ENCODE measurements at places on chromosomes 2 and 18.
A peak's percentile ranks its signal among the peaks of the same experiment; 100 is the strongest.

- DNase-seq = no peak
Observed at GRCh38 chr2:21860907-21861306, 737.1 kb downstream of the TDRD15 start.

DNA sequence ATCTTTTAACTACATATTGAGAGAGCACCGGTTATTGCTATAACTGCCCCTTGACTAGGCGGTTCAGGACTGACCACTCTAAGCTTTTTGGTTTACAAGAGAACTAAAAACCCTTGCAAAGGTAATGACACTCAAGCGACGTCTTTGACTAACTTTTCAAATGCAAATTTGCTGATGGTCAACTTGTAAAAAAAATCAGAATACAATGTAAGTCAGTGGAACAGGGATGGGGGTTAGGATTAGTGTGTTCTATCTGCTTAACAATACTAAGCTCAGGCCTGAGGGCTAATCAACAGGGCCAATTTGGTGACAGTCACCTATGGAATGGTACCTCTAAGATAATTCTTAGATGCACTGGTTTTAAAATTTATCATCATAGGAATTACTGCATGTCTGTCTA, 57.1 kb downstream of the ZAP70 start:
- DNase-seq = no peak

DNA sequence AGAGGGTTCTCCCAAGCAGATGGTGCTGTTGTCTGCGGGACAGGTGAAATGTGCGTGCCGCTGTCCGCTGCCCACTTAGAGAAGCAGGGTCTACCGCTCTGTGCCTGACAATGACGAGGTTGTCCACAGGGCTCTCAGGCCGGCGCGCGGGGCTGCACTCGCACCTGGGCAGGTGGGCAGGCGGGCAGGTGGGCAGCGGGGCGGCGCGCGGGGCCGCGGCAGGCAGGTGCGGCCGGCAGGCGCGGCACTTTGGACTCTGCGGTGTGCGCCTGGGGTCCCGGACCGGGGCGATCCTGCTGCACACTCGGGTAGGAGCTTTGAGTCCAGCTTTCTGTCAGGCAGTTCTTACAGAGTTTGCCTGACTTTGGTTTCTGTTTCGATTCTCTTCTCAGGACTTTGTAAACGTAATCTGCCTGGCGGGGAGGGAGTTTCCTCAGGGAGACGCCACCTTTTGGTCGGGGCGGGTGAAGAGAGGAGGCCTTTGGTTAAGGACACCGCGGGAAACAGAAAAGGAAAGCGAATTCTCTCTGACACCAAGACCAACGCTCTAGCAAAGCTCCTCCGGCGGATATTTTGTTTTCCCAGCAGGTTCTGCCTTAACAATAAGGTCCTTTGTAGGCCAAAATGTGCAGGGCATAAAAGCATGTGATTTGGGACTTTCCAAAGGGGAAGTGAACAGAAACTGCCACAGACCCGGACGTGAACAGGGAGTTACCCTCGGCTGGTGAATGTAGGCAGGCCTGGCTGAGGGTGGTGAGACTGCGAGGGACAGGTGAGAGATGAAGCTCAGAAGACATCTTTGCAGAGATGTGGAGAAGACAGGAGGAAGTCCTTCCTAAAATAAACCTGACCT, at the start of gene IFIH1:
Gene IFIH1 (minus strand): TSS at position 357 of the 853 bp plus-strand sequence. CDS start 377 bp downstream, outside the sequence.
- peak; percentile 94 for DNase-seq

DNA sequence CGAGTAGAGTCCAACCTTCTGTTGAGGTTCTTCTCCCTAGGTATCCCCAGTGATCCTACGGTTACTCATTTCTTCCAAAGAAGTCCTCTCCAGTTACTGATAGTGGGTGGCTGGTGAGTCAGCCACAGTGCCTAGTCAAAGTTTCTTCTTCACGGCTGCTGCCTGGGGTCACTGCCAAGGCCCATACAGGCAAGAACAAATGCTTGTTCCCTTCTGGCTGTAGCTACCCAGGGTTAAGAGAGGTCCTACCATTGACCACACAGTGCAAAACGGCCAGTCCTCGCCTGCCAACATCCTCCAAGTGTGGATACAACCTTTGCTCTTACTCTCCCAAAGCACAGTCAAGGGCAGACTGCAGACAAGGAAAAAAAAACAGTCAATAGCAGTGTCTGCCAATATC, 2.9 kb upstream of the PTPN4 start:
- peak; percentile 81 for DNase-seq

GRCh38 chr2:18545384-18545783, 15.1 kb downstream of the RDH14 start:
- DNase-seq = peak; percentile 63

DNA sequence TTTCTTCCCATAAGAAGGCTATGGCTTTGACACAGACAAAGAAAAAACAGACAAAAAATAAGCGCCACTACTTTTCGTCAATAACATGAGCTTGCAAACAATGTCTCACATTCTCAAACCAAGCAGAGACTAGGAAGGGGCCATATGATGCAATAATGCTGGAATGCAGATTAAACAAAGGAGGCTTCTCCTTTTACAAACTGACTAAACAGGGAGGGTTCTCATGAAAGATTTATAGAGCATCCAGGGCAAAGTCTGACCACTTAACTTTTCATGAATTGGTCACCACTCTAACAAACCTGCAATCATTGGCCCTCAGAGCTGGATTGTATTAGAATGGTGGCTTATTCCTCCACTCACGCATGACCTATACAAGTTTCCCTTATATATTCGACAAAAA, 663.3 kb upstream of the CHAC2 start:
- peak; percentile 66 for DNase-seq

GRCh38 chr2:86193901-86194567, 1.2 kb downstream of the IMMT start:
- DNase-seq = peak; percentile 24

DNA sequence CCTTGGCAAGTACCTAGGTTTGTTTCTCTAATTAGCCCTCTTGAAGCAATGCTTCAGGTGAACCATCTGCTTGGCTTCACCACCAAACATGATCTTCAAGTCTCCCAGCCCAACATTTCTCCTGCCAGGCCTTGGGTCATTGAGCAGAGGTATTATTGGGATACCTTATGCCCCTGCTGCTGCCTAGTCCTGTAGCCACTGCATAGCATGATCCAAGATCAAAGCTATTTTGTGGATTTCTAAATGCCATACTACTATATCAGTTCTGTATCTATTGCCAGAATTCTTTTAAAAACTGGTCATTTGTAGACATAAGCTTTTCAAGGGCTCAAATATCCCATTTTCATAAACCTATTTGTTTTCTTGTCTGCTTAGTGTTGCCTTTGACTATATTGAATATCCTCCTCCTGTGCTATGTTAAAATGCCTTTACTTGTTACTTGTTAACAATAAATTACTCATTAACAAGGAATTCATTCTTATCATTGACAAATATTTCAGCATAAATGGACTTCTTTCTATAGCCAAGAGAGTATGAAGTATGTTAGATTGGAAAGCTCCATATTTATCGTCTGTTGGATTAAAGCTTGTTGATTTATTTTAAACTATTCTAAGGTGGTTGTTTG, 204.5 kb upstream of the RBBP8 start:
- DNase-seq = no peak

DNA sequence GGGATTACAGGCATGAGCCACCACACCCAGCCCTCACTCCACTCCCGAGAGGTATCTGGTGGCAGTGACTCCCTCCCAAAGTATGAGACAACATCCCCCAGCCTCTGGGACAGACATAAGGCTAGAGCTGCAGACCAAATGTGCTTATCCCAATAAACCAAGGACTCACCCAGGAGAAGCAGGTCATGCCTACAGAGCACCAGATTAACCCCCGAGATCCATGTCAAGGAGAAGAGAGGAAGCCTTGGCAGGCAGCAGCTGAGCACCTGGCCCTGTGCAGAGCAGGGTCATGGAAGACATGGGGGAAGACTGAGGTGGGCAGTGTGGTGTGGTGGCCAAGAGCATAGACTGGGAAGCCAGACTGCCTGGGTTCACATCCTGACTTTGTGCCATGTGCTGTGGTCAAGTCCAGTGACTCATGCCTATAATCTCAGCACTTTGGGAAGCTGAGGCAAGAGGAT, 7.2 kb downstream of the RAB11FIP5 start:
- peak; percentile 39 for DNase-seq

DNA sequence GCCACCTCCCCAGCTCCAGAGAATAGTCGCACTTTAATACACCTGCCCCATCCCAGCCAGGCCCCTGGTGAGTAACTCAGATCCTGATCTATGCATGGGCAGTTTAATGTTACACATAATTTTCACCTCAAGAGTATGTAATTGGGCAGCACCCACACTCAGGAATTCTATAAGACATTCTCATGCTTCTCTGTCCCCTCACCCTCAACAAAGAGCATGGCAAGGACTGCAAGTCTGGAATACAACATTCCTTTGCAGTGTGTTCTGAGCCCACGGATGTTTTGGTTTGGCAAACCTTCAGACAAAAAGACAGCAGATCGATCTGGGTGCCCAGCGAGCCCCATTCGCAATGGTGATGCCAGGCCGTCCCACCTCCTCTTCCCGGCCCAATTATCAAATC, 4.9 kb upstream of the SLC14A1 start:
- DNase-seq = no peak

DNA sequence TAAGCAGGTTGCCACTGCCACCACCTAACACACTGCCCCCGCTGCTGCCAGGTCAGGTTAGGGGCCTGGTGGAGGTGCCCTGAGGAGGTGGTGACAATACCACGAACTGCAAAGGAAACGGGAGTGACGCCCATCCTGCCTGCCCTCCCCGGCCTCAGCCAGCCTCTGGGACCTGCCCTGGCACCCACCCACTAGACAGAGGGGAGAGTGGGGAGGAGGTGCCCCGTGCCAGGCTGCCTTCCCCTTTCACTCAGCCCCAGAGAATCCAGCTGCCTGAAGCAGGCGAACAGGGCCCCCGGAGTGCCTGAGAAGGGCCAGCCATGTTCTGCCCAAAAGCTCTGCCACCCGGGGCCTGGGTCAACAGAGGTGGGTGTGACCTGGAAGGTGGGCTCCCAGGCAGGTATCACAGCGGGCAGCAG, 44.5 kb upstream of the FOSL2 start:
- no peak for DNase-seq

DNA sequence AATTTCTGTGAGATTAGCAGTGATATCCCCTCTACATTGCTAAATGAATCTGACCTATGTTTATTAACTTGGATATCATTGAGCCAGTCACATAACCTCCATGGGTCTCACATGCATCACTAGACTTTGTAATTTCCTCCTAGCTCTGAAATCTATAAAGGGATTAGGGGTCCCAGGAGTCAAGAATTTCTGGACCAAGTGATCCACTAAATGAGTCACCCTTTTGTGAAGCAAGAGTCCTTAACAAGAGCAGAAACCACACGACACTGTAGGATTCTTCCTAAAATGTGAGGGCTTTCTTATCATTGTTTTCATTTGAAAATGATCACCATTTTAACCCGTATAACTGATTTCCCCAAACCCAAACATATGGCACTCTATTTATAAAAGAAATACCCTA, 90.3 kb downstream of the DHRS9 start:
- DNase-seq = no peak

GRCh38 chr2:53622141-53622540, 145.5 kb upstream of the CHAC2 start:
- DNase-seq = no peak

GRCh38 chr2:6523476-6523875, 342.2 kb downstream of the CMPK2 start:
- no peak for DNase-seq

GRCh38 chr2:218780851-218781690, 876 bp upstream of the CYP27A1 start:
- no peak for DNase-seq

- DNase-seq = no peak
Observed at GRCh38 chr2:28135324-28135723, 244.8 kb downstream of the BABAM2 start.

DNA sequence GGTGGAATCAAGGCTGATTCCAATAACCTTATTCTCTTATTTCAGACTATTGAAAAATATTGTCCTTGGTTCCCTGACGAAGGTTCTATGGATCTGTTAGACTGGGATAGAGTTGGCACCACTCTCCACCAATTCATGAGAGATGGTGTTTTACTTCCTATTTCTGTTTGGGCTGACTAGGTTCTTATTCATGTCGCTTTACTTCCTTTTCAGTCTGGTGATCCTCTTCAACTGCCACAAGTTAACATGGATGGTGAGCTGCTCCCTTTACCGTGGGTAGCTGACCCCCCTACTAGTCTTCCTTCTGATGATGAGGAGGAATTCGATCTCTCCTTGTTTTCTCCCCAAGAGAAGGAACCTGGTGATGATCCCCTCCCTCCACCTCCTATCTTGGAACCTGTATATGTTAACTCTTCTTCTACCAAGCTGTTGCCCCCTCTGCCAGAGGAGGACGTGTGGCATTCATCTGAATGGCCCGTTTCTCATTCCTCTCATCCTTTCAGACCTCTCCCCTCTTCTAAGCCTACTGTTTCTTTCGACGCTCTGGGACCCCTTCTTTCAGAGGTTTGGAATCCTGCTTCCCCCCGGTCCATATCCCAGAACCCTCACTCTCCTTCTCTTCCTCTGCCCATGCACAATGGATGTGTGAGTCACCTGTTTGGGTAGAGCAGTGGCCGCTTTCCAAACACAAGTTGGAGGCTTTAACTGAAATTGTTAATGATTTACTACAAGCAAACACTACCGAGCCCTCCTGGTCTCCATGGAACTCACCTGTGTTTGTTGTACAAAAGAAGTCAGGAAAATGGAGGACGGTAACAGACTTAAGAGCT, 13.5 kb upstream of the CNOT11 start:
- DNase-seq = no peak

DNA sequence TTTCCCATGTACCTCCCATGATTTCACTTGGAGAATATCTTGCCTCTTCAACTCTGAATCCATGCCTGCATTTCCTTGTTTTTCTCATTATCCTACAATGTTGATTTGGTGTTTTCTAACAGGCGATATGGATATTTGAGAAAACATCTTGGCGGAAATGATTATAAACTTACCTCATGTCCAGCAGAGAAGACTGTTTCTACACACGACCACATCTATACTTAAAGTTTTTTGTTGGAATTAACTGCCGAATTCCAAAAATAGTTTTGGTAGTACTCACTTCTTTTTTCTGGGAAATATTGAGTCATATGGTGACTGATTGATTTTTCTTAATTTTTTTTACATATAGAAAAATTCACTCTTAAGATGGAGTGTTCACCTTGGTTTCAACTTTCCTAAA, 41.4 kb upstream of the TMEFF2 start:
- peak; percentile 78 for DNase-seq

DNA sequence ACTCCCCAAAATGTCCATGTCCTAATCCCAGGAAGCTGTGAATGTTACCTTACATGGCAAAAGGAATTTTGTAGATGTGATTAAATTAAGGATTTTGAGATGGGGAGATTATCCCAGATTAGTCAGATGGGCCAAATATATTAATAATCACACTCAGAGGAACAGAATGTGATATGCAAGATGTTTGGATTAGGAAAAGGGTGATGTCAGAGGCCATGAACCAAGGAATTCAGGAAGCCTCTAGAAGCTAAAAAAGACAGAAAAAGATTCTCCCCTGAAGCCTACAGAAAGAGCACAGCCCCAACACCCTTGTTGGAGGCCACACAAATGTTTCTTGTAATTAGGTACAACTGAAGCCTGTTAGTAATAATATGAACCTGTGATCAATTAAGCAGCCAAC, 13.1 kb downstream of the TMEM131 start:
- DNase-seq = peak; percentile 30

- no peak for DNase-seq
Observed at GRCh38 chr18:48659188-48660009, 120.6 kb downstream of the CTIF start.

- no peak for DNase-seq
Observed at GRCh38 chr18:59466980-59467379, 107.9 kb upstream of the LMAN1 start.

Data from EL (cell line).